ENCODE measurements at places on chromosomes 7 and 10.

DNA sequence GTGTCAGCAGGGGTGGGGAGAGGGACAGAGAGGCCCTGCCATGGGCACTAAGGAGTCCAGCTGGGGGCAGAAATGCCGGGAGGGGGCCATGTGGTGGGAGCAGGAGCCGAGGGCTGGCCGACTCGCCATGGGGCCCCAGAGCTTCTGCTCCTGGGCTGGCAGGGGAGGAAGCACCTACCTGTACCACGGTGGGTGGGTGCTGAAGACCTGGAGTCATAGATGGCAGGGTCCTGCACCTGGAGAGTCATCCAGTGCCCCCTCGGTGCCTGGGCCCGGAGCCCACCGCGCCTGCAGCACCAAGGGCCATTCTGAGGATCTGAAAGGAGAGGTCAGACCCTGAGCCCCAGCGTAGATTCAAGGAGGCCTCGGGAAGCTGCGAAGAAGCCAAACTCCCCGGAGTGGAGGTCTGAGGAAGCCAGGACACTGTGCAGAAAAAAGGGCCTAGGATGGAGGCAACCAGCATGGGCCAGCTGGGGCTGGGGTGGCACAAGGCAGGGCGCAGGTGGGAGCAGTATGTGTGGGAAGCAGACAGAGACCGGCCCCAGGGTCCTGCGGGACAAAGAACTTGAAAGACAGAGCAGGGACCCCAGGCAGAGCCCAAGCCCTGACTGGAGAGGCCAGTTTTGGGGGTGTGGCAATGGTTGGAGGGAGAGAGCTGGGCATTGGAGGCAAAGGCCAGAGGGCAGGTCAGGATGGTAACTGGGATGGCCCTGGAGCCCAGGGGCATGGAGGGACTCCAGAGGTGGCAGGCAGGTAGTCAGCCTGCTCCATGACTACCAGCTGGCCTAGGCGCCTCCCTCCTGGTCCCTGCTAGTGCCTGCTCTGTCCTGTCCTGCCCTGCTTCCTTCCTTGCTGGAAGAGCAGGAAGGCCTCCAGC, 26.7 kb upstream of the SMARCD3 start:
- DNase-seq = no peak

GRCh38 chr10:127952575-127952869, 45.6 kb downstream of the PTPRE start:
- no peak for DNase-seq

GRCh38 chr10:50511492-50512213, 112.1 kb downstream of the SGMS1 start:
- no peak for DNase-seq

- peak; percentile 49 for DNase-seq
These were observed 94.7 kb upstream of the ZMIZ1 start for GRCh38 chr10:78973901-78974616.

DNA sequence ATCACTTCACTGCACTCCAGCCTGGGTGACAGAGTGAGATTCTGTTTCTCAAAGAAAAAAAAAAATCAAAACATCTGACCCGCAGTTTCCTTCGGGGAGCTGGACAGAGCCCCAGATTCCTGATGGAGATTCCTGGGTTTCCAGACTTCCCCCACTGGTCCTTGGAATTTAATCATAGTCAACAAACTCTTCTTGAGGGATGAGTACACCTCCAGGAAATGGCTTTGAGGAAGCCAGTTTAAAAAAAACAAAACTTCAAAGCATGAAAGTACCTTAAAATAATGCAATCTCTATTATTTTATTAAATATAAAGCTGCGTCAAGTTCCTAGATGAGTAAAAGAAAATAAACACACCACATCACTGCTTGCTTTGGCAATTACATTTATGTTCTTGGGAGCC, 1.2 kb upstream of the MAD1L1 start:
- DNase-seq = no peak

DNA sequence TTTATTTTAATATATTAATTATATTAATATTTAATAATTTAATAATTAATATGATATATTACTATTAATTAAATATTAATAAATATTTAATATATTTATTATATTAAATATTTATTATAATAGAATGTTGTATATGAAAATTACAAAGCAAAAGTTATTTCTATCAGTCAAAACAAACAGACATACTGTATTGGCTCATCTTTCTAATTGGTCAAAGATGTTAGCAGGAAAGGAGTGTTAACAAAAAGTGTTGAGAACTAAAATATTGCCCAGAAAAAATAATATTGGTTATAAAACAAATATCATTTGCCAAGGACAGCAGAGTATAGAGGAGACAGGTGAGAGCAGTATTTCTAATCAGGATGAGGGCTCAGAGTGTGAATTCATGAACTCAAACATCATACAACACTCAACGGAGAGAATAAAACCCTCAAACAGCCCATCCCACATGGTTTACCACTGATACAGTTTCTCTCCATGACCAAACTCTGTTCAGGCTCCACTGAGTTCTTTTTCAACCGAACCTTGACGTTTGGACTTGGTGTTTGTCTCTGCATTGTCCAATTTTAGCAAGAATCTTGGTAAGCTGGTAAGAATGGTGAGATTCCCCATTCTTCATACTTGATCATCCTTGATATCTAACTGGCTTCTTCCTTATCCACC, 58.0 kb downstream of the TSPAN12 start:
- no peak for DNase-seq

DNA sequence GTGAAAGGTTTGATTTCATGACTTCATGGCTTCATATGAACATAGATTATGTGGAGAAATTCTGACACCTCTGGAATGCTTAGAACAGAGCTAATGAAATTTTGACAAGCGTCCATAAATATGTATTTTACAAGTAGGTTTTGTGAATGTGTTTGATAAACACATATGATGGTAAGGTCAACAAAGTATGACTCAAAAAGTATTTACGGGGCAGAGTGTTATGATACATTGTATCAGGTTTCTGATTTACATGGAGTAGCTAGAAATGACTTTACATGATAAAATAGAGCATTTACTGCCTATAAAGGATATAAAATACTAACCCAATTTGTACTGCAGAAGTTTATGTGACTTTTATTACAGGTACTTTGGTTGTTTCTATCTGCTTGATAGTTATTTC, 206.3 kb downstream of the MDFIC start:
- no peak for DNase-seq

DNA sequence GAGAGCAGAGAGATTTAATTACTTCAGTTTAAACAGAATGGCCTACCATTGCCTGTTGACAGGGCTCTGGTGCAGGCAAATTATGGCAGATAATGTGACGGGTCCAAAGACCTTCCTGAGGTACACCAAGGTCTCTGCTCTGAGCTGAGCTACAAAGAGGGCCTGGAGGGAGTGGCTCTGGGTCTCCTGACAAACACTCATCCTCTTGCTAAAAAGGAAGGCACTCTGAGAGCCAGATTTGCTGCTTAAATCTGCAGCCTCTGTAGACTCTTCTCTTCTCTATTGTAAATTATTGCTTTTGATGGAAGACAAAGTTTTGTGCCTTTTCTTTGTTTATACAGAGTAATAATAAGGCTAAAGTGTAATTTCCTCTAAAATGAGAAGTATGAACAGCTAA, 529.5 kb upstream of the FZD8 start:
- DNase-seq = no peak

- DNase-seq = no peak
These were observed 73.4 kb upstream of the CARD11 start for GRCh38 chr7:3117081-3117480.

GRCh38 chr7:37741776-37742175, 58.2 kb downstream of the GPR141 start:
- DNase-seq = no peak

GRCh38 chr10:75444781-75445386, 13.5 kb downstream of the LRMDA start:
- DNase-seq = no peak

DNA sequence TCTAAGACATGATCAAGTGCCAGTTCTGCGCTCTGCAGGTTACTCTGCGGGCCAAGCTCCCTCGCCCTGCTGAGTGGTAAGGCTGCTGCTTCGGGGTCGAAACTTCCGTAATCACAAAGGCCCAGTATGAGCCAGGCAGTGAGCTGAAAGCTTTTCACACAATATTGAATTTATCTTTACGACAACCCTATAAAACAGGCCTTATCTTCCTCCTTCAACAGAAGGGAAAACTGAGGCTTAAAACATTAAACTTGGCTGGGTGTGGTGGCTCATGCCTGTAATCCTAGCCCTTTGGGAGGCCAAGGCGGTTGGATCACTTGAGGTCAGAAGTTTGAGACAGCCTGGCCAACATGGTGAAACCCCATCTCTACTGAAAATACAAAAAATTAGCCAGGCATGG, 83.3 kb downstream of the FAM107B start:
- DNase-seq = no peak

DNA sequence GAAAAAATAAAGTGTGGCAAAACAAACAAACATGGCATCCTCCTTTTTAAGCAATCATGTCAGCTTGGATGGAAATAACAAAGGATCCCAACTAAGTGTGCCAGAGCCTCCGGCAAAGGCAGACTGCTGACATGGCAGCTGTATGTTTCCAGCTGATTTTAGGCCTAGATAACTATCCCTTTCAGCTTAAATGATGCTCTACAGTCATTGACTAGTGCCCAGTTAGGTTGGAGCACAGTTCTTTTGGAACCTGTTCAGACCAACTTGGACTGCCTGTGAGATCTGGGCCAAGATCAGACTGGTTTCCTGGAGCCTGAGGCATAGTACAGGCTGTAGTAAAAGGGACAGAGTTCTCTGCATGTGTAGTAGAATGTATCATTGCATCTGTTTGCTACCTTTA, 128.7 kb downstream of the DYNC1I1 start:
- DNase-seq = no peak

DNA sequence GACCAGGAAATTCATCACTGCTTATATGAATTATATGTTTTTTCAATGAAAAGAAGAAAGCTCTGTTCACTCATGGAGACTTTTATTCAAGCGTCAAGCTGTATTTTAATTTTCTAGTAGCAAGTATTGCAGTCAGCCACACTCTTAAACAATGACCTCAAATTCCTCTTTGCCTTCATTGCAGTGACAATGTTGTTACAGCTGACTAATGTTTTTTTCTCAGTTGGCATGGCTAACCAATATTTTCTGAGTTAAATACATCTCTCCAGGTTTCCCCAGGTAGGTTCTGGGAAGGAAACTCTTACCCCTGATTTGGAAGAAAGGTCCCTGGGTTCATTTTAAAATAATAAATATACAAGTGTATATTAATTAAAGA, 241.5 kb downstream of the WDR11 start:
- no peak for DNase-seq

- no peak for DNase-seq
These were observed 61.3 kb downstream of the AFAP1L2 start for GRCh38 chr10:114342976-114343375.

- no peak for DNase-seq
These were observed 158.9 kb downstream of the RTKN2 start for GRCh38 chr10:62109587-62110293.

- no peak for DNase-seq
These were observed 66.9 kb downstream of the ZNRF2 start for GRCh38 chr7:30351286-30351685.

- DNase-seq = no peak
These were observed 203.3 kb downstream of the ELFN1 start for GRCh38 chr7:1873421-1873820.

DNA sequence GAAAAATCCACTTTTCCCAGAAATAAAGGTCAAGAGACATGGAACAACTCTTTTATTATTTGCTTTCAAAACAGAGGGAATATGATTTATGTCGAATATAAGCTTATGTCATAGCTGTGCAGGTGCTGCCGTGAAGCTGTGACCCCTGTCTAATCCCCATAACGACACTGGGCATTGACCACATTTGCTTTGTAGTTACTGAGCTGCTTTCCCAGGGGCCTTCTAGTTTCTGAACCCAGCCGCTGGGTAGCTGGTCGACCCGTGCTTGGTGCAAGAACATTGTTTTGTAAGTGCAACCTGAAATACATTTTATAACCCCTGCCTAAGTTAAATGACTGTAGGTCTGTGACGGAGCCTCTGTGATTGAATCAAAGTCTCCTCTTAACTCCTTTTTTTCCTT, 144.9 kb upstream of the HDAC9 start:
- DNase-seq = no peak

Data from GM12891 (cell line).